ENCODE measurements at places on chromosomes 12 and 14.

GRCh38 chr12:52216807-52217206 is 16.2 kb upstream of the KRT7 start:
- no peak for DNase-seq

GRCh38 chr14:69652942-69653684 is 41.7 kb downstream of the SUSD6 start:
- DNase-seq: no peak

DNA sequence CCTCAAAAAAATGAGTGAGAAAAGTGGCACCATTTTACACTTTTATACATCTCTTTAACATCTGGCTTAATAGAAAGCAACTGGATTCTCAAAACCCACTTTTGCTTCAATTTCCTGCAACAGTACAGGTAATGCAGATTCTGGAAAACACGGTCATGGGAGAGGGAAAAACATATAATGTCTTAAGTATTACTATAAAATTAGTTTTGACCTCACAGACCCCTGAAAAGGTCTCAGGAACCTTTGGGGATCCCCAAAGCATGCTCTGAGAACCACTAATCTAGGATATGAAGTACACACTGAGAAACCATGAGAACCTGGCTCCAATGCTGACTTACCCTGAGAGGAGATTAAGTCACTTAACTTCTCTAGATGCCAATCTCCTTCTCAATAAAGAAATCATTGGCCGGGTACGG is 64.7 kb downstream of the PPP2R5E start:
- no peak for DNase-seq

GRCh38 chr12:9148926-9149325 is 33.2 kb upstream of the A2M start:
- DNase-seq: no peak

DNA sequence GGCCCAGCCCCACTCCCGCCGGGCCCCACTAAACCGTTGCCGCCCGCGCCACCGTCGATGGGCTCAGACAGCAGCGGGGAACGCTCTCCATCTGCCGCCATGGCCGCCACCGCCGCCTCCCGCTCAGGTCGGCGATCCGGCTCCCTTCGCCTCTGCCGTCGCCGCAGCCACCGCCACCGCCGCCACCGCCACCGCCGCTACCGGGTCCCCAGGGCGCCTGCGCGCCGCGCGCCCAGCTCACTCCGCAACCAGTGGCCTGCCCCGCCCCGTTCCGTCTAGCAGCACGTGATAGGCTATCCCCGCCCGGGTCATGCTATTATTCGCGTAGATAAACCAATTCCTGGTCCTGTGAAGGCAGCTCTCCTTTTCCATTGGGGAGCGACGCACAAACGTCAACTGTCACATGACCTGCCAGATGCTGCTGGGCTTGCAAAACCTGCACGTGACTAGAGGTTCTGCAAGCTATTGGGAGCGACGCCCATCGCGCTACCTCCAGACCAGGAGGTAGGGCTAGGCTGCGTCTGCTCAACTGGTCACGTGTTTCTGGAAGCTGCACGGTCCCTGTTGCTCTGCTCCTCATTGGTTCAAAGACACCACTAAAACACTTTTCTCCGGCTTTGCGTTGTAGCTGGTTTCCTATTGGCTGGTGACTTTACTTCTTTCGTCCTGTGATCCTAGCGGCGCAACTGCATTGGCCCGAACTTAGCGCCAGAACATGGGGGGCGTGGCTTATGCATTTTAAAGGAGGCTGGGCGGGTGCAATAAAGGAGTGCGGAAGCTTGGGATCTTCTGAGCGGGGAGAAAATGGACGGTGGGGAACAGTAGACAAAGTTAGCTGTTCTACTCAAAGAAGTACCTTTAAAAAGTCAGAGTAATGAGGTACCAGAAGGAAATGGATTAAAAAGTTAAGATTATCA is at the start of gene PIP4P1:
PIP4P1 (minus strand) TSS at position 210 of the 917 bp plus-strand sequence; CDS start at position 101, 109 bp downstream.
- DNase-seq: peak; percentile 95
